Activated naive CD4-positive, alpha-beta T cell (primary cell): ENCODE measurements at places on chromosomes 2 and 18.

- DNase-seq, result no peak
These were observed 1.8 kb downstream of the REL start for GRCh38 chr2:60882971-60883753.

- no peak for DNase-seq
These were observed 328.9 kb downstream of the ZEB2 start for GRCh38 chr2:144190908-144191605.

GRCh38 chr2:134306521-134306920 is 52.6 kb downstream of the MGAT5 start:
- DNase-seq, result no peak

DNA sequence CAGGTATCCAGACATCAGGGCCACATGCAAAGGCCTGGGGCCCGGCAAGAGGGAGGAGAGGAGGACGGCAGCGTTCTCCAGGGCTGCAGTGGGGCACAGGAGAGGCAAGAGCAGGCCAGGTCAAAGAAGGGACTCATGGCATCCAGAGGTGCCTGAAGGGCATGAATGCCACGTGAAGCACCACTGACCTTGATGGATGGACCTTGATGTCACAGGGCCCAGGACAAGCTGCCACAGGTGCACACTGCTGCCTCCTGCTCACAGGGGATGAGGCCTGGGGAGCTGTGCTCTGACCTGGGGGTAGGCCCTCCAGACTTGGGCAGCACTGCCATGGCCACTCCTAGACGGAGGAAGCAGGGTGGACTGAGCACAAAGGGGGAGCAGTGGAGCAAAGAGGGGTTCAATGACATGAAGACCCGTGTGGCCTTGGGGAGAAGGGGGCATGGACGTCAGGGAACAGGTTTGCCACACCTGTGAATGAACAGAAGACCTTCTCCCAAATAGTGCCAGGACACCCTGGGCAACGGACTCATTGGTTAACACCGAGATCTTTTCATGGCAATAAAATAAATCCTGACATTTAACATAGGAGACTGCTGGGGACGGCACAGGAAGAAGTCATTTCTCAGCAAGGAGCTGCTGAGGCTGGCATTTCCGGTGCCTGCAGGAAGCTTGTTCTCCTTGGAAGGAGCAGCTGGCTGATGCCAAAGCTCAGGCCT is 65.6 kb downstream of the EMX1 start:
- DNase-seq, result no peak

DNA sequence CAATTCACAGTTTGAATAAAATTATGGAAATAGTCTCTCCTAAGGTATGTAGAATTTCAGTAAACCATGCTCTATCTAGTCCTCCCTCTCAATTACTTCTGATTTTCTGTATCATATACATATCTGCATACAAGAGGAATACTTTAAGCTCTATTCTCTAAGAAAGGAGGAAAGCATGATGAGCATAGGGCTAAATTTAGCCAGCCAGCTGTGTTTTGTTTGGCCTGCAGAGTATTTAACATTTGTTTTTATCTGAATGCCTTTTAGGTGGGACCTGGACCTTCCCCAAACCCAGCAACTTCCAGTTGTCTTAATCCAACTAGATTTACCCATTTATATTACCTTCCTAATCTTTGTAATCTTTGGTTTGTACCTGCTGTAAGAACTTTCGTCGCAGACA is 42.2 kb upstream of the FAM117B start:
- no peak for DNase-seq
